T-cell (primary cell): ENCODE measurements at places on chromosomes 5 and 9.

- H3K4me3 ChIP-seq, result no peak overlapping the region
- H3K4me1 ChIP-seq, result no peaks in the 10 kb centered on the region
- H3K27me3 ChIP-seq, result no peaks in the 10 kb centered on the region
- no peaks in the 10 kb centered on the region for H3K36me3 ChIP-seq
These were observed 174.4 kb downstream of the MARCHF11 start for GRCh38 chr5:16005225-16005624.

GRCh38 chr5:78766412-78766762, 117.8 kb upstream of the LHFPL2 start:
- no peaks in the 10 kb centered on the region for H3K36me3 ChIP-seq
- no peaks in the 10 kb centered on the region for H3K27me3 ChIP-seq
- no peak overlapping the region for H3K4me3 ChIP-seq
- H3K27ac ChIP-seq, result no peak overlapping the region

DNA sequence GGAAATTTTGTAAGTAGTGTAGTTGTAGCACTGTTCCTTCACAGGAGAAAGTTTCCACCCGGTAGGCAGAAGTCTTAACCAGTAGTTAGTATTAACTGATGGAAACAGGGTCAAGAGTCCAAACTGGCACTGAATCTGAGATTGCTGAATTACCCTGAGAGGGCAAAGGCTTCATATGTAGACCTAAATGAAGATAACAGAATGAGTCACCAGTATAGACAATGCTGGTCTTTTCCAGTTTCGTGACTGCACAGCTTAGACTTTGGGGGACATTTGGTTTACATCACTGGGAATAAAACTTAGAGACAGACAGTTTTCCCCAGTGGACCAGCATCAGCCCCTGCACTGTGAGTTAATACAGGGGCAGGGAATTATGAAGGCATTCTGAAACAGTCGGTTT, 60.5 kb downstream of the PCSK5 start:
- H3K27ac ChIP-seq, result no peak overlapping the region
- H3K36me3 ChIP-seq, result no peaks in the 10 kb centered on the region
- H3K4me3 ChIP-seq, result no peak overlapping the region
- H3K4me1 ChIP-seq, result no peaks in the 10 kb centered on the region
- H3K27me3 ChIP-seq, result no peaks in the 10 kb centered on the region

- H3K4me3 ChIP-seq, result no peak overlapping the region
- no peaks in the 10 kb centered on the region for H3K4me1 ChIP-seq
These were observed 84.6 kb downstream of the STARD4 start for GRCh38 chr5:111427762-111428161.

DNA sequence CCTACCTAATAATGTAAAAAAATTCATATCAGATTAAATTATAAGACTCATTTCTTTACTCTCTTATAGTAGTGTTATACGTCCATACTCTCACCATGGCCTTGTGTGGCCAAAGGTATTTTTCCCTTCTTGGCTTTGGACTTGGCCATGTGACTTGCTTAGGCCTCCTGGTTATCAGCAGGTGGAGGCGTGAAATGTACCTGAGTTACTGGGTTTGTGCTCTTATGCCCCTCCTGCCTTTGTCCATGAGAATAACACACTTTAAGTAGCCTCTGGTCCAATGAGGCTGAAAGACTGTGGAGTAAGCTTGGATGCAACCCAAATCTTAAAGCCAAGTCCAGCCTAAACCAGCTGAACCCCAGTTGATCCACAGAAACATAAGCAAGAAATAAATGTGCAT, 68.7 kb downstream of the RETREG1 start:
- H3K27ac ChIP-seq, result no peak overlapping the region
- no peak for DNase-seq
- H3K36me3 ChIP-seq, result no peaks in the 10 kb centered on the region
- no peaks in the 10 kb centered on the region for H3K4me1 ChIP-seq
- H3K27me3 ChIP-seq, result no peaks in the 10 kb centered on the region

GRCh38 chr9:114089206-114089840, 9.8 kb downstream of the KIF12 start:
- no peaks in the 10 kb centered on the region for H3K36me3 ChIP-seq
- no peak overlapping the region for H3K4me3 ChIP-seq
- no peaks in the 10 kb centered on the region for H3K27me3 ChIP-seq
- H3K27ac ChIP-seq, result no peak overlapping the region
- DNase-seq, result no peak
